Calu3 (cell line): ENCODE measurements at places on chromosomes 4 and X. TPM values are rescaled to one million over a fixed set of nuclear protein-coding genes. Genes with fewer than 3 reads are reported as not detected.
A peak's percentile ranks its signal among the peaks of the same experiment; 100 is the strongest.

- no peak for DNase-seq
These were observed 6.1 kb downstream of the FGF2 start for GRCh38 chr4:122832732-122833131.

DNA sequence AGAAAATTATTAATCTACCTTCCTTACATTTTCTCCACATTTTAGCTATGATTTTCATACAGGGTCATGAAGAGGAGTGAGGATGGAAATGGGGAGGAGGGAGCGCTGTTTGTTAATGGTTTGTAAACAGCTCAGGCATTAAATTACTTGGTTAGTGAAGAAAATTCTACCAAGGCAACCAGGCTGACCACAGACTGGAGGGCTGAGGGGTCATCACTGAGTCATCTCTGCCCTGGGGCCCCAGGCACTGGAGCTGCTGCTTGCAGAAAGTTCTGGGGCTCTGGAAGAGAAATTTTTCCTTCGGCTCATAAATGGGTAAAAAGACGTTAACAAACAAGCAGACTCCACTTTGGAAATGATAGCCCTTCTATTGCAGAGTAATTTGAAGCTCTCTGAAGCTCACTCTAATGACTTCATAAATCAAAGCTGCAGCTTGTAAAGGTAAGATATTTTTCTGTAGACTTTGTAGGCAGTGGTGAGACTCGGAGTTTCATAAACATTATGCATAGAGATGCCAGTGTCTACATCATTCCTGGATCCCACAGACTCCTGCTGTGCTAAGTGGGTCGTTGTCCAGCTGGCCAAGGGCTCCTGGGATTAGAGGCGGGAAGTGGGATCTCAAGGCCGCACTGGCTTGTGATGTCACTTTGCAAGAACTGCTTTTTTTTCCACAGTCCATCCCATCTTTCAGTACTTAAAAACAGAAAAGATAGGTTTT is 159.6 kb downstream of the PTTG2 start:
- no peak for DNase-seq

DNA sequence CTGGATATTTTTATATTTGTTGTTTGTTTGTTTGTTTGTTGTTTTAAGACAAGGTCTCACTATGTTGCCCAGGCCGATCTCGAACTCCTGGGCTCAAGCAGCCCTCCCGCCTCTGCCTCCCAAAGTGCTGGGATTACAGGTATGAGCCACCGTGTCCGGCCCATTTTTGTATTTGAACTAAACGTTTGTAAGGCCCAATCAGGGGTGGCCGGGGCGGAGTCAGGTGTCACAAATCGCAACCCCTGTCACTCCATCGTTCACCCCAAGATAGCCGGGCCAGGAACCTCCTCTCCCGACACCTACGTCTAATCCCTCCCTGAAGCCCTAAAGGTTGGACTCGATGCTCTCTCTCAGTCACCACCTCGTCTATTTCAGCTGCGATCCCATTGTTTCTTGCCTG is 722 bp upstream of the EFHC2 start:
- DNase-seq, result no peak

DNA sequence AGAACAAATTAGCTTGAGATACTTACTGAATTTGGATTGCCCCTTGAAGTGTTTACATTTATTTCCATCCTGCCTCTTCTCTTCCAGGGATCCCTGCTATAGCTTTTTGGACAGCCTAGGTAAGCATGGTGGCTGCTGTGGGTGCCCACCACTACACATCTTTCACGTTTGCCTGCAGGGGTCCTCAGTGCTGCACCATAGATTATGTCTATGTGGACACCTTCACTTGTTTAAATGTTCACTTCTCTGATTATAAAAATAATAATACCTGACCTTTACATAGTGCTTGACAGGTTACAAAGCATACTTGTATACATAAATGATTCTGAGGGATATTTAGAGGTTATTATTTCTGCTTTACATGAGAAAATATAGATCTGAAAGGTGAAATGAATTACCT is 67.9 kb upstream of the SLC4A4 start:
- DNase-seq, result peak; percentile 63

DNA sequence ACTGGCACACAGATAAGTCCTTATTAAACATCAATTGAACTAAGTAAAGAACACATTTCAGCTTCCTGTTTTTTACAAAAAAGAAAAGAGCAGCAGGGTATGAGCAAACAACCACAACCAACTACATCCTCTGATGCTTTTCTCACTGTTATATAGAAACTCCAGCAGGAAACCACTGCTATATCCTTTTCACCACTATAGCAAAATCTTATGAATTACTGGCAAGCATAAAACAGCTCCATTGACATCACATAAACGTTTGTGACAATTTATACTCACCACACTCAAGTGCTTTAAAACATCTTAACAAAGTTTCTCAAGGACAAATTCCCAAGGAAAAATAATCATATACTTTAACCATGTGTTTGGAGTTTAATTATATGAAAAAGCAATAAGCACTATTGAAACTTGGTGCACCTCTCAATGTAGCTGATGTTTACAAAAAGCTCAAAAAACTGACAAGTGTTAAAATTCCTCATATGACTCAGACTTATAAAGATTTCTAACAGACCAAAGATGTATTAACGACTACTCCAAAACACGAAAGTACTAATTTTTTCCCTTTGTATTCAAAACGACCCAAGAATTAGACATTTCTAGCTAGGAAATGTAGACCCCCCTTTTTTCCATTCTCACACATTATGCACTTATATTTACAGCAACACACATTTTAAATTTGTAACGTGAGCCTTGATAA is 12.9 kb downstream of the GPRIN3 start:
- no peak for DNase-seq

DNA sequence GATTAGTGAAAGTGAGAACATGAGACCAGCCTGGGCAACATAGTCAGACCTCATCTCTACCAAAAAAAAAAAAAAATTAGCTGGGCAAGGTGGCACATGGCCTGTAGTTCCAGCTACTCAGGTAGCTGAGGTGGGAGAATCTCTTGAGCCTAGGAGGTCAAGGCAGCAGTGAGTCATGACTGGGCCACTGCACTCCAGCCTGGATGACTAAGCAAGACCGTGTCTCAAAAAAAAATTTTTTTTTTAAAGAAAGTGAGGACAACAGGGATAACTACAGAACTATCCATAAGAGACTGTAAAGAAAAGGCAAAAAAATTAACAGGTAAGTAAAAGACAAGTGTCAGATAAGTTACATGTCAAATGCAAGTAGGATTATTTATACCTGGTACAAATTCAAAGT is 13.5 kb upstream of the SPP1 start:
- peak; percentile 36 for DNase-seq

DNA sequence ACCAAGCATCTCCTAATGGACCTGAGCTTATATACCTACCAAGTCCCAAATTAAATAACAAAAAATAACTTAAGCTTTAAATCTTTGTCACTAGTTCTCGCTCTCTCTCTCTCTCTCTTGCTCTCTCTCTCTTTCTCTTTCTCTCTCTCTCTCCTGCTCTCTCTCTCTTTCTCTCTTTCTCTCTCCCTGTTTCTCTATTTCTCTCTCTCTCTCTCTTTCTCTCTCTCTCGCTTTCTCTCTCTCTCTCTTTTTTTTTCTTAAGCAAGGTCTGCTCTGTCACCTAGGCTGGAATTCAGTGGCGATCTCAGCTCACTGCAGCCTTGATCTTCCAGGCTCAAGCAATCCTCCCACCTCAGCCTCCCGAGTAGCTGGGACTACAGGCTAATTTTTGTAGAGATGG is 266.6 kb downstream of the BANK1 start:
- DNase-seq, result no peak

GRCh38 chr4:31917334-31917733 is 1197.2 kb downstream of the PCDH7 start:
- DNase-seq, result no peak

DNA sequence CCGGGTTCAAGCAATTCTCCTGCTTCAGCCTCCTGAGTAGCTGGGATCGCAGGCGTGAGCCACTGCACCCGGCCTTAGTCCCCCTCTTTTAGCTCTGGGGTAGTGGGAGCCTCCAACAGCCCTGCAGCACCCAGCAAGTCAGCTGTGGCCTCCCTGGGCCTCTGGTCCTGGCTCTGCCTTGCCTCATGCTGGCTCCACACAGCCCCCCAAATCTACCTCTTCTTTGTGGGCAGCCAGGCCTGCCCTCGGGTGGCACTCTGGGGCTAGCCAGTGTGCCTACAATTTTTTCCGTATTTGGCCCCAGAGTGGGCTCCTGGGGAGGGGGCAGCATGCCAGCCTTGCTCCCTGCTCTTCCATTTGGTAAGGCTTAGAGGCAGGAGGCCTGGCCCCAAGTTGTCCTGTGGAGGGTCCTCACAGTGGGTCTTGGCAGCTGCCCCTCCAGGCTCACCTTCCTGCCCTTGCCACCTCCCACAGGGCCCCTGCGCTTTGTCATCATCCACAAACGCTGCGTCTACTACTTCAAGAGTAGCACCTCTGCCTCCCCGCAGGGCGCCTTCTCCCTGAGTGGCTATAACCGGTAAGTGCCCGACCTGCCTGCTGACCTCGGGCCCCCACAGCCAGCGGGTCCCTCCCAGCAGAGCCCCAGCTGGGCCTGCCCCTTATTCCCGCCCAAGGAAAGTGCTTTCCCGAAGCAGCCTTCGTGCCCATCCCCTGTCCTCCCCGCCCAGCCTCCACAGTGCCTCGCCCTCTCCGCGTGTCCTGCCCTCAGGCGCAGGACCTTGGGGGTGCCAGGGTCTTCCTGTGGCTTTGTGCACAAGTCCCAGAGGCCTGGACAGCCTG is 21.0 kb upstream of the ADD1 start:
- no peak for DNase-seq

DNA sequence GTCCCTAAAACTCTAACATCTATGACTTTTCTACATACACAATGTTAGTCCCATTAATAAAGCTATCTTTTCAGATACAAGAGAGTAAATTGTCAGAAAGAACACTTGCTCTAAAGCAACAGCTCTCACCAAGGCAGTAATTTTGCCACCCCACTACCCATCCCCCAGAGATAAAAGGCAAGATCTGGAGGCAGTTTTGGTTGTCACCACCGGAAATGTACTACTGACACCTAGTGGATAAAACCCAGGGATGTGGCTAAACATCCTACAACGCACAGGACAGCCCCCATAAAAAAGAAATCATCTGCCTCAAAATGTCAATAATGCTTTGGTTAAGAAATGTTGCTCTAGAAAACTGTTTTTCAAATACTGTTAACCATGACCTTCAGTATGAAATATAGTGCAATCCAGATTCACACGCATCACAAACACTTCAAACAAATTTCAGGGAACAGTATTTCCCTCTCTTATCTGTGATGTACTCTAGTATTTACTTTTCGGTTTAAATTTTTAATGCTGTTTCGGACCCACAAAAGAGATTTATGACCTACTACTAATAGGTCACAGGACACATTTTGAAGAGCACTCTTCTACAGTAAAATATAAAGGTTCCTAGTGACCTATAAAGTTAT is 5.1 kb downstream of the FBXL5 start:
- DNase-seq, result peak; percentile 52

DNA sequence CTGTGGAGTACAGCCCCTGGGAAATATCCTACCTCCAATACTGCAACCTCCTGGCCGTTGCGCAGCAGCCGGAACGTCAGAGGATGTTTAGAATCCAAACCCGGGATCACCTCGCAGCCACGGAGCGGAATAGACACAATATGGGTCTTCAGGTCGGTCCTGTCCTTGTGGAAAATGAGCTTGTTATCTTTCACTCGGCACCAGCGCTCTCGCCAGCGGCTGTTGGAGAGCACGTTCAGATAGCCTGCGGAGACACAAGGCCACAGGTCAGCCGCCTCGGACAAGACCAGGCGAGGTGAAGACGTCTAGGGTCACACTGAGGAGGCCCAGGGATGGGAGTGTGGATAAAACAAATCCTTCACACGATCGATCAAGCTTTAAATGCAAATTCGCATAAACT is 139.3 kb downstream of the AFAP1 start:
- no peak for DNase-seq

DNA sequence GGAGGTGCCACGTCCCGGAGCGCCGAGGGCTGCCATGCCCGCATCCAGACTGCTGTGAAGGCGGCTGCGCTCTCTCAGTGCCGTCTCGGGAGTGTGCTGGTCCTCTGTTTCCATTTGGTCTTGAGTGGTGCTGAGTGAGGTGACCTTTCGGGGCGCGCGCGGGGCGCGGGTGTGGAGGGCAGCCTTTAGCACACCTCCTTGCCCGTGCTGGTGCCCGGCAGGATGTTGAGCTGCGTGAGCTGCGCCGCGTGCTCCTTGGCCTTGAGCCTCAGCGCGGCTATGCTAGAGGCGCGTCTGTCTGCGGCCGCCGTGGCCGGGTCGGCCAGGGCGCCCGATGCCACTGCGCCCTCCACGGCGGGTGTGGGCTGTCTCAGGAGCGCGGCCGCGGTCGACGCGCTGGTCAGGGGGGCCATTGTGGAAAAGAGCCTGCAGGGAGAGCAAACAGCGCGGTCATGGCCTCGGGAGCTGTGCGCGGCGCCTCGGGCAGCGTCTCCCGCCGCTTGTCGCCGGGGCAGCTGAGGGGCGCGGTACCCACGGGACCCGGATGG is 11.2 kb downstream of the ARX start:
- no peak for DNase-seq

GRCh38 chr4:77877771-77878565 is 15.3 kb downstream of the MRPL1 start:
- DNase-seq, result no peak

DNA sequence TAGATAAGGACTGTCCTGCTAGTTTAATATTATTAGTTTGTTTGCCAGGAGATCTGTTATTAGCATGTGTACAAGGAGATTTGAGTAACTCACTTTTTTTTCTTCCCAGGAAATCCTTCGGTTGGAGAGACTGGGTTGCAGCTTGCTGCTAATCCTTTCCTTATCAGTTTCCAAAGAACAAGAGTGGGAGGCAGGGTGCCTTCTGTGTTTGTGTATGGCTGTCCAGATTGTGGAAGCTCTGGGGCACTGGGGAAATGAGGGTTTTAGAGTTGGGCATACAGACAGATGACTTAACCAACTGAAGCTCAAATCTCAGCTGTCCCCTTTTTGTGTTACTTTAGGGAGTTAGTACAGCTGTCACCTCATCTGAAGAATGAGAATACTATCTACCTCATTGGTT is 12.6 kb upstream of the SUPT20HL1 start:
- no peak for DNase-seq

DNA sequence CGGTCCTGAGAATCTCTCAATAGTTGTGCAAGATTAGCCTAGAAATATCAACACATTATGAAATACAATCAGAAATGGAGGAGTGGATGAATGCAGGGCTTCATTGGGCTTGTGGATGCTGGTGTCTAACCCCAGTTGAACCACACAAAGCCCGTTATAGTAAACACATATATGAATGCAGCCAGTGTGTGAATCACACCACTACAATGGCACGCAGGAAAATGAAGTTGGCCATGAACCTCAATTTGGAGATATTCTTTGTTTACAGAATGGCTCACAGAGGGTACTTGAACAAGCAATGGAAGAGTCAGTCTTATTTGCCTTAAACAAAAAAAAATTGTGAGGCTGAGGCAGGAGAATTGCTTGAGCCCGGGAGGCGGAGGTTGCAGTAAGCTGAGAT is 57.8 kb downstream of the SOD3 start:
- no peak for DNase-seq

GRCh38 chr4:54099287-54099747 is 646 bp upstream of the GSX2 start:
- DNase-seq, result peak; percentile 4

The SH3BGRL gene
- total RNA-seq, result 91.2 and 105 TPM in 2 replicates

The TCEAL2 gene
- total RNA-seq, result not detected in 2 replicates

The MAGEA4 gene
- not detected in 2 replicates for total RNA-seq

The NPNT gene
- 88.5 and 90.1 TPM in 2 replicates for total RNA-seq

The PRSS12 gene
- total RNA-seq, result 44.4 and 48.7 TPM in 2 replicates

The TMEM47 gene
- total RNA-seq, result 80.9 and 99.6 TPM in 2 replicates

The RRH gene
- total RNA-seq, result 0.33 and 0.34 TPM in 2 replicates

The ADH6 gene
- total RNA-seq, result 1.2 and 1.6 TPM in 2 replicates

The ZNF711 gene
- 6.0 and 8.0 TPM in 2 replicates for total RNA-seq

The SPANXN3 gene
- not detected in 2 replicates for total RNA-seq

The SHISA3 gene
- not detected in 2 replicates for total RNA-seq

The ZNF827 gene
- 23.8 and 26.2 TPM in 2 replicates for total RNA-seq

The CXCL8 gene
- 222 and 404 TPM in 2 replicates for total RNA-seq

The NIPAL1 gene
- total RNA-seq, result 17.0 and 21.0 TPM in 2 replicates

The CXCL1 gene
- 212 and 414 TPM in 2 replicates for total RNA-seq

The TMSB15C gene
- 4.0 and 4.7 TPM in 2 replicates for total RNA-seq
